ENCODE measurements at places on chromosomes 7 and 10. TPM values are rescaled to one million over a fixed set of nuclear protein-coding genes. Genes with fewer than 3 reads are reported as not detected.

METTL27 gene
- total RNA-seq, result 1.8 TPM

HPSE2 gene
- total RNA-seq, result not detected

GPR146 gene
- total RNA-seq, result 15.9 TPM

ASB10 gene
- total RNA-seq, result not detected

HSPA12A gene
- total RNA-seq, result not detected

LMOD2 gene
- not detected for total RNA-seq

SLF2 gene
- 20.1 TPM for total RNA-seq

SOSTDC1 gene
- not detected for total RNA-seq

SKAP2 gene
- total RNA-seq, result 5.1 TPM

SLC16A9 gene
- total RNA-seq, result not detected

PPP1R17 gene
- not detected for total RNA-seq

PRLHR gene
- total RNA-seq, result not detected

SCIN gene
- total RNA-seq, result 0.95 TPM

ERVW-1 gene
- total RNA-seq, result not detected

VSTM4 gene
- not detected for total RNA-seq

CLRN3 gene
- not detected for total RNA-seq

LRMDA gene
- 3.0 TPM for total RNA-seq

FOXK1 gene
- total RNA-seq, result 37.7 TPM

C7orf57 gene
- total RNA-seq, result not detected

KNDC1 gene
- 0.05 TPM for total RNA-seq

TUBB8 gene
- total RNA-seq, result not detected

ABCC2 gene
- 1.5 TPM for total RNA-seq

OR6B1 gene
- not detected for total RNA-seq

DNAJC2 gene
- 37.5 TPM for total RNA-seq

MBL2 gene
- total RNA-seq, result not detected

CREB5 gene
- total RNA-seq, result 18.4 TPM

OR9A2 gene
- not detected for total RNA-seq

HECTD2 gene
- 1.1 TPM for total RNA-seq

HEPACAM2 gene
- total RNA-seq, result not detected

PARD3 gene
- 0.43 TPM for total RNA-seq

TAS2R3 gene
- total RNA-seq, result 1.9 TPM

MSS51 gene
- total RNA-seq, result 4.9 TPM

CFAP69 gene
- total RNA-seq, result not detected

SUMF2 gene
- 176 TPM for total RNA-seq

FXYD4 gene
- not detected for total RNA-seq

PRPS1L1 gene
- not detected for total RNA-seq

Measured in naive thymus-derived CD4-positive, alpha-beta T cell (primary cell).